ENCODE measurements at places on chromosomes 6 and 20.

GRCh38 chr6:108841377-108841855 is 6.8 kb upstream of the ARMC2 start:
- no peak for DNase-seq

DNA sequence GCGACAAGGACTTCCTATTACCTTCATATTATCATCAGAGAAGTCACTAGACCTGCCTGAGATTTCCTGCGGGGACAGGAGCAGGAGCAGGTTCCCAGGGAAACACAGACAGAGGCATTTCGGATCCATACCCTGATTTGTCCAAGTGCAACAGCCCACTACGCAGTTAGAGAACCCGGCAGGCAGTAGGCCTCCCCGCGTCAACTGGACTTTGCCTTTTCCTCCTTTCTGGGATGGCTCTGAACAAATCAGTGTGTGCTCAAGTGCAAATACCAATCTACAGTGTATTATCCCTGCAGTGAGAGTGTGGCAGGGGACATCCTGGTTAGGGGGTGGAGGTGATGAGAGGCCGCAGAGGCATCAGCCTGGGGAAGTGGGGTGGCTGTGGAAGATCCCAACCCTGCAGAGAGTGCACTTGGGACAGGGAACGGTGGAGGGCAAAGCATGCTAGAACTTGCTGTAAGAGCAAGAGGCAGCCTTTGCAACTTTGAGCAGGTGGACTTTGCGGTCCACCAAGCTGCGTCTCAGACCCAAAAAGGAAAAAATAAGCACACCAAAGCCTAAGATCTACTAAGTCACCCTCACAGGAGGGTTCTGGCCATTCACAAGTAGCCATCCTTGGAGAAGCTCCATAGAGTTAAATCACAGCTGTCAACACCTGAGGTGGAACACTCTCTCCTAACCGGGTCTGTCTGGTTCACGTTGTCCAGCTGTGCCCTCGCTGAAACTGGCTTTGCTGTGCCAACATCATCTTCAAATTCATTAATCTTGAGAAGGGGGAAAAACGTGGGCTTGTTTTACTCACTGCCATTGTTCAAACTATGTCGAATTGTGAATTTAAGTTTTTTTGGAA is 159.1 kb downstream of the ZDHHC14 start:
- no peak for DNase-seq

GRCh38 chr20:33239979-33240736 is 4.4 kb downstream of the BPIFA1 start:
- no peak for DNase-seq

DNA sequence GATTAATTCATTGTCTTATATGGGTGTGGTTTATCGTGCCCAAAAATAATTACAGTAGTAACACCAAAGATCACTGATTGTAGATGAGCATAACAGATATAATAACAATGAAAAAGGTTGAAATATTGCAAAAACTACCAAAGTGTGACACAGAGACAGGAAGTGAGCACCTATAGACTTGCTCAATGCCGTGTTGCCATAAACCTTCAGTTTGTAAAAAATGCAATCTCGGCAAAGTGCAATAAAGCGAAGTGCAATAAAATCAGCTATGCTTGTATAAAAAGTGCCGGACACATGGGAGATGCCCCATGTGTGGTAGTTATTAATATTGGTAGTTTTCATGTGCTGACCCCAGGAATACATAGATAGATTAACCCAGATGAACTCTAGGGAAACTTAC is 192.6 kb downstream of the NRN1 start:
- DNase-seq: no peak

DNA sequence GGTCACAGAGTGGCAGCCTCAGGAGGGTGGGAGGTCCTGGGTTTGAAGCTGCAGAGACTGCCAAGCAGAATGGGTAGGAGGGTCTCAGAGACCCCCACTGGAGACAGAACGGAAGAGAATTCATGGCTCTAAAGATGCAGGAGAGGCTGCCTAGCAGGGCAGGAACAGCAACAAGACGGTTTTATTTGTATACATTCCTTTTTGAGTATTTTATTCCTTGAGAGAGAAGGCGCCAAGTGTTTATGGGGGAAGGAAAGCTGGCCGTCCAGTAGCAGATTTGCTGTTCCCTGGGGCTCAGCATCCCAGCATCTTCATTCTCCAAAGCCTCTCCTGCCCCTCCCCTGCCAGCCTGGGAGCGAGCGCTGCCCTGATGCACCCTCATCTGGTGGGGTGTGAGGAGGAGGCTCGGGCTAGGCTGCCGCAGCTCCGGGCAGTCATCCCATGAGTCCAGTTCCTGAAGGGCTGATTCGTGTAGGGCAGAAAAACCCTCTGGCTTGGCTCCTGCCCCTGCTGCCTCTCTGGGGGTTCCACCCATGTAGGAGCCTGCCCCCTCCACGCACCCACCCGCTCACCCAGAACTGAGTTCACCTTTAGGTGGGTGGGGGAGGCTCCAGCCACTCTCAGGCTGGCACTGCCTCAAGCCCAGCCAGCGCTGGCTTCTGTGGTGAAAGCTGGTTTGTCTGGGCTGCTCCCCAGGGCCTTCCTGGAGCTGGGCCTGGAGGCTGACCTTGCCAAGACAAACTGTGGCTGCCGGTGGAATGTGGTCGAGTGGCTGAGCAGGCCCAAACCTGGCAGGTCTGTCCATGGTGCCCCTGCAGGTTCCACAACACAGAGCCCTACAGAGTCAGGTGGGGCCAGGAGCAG is 32.4 kb downstream of the CPXM1 start:
- DNase-seq: no peak

DNA sequence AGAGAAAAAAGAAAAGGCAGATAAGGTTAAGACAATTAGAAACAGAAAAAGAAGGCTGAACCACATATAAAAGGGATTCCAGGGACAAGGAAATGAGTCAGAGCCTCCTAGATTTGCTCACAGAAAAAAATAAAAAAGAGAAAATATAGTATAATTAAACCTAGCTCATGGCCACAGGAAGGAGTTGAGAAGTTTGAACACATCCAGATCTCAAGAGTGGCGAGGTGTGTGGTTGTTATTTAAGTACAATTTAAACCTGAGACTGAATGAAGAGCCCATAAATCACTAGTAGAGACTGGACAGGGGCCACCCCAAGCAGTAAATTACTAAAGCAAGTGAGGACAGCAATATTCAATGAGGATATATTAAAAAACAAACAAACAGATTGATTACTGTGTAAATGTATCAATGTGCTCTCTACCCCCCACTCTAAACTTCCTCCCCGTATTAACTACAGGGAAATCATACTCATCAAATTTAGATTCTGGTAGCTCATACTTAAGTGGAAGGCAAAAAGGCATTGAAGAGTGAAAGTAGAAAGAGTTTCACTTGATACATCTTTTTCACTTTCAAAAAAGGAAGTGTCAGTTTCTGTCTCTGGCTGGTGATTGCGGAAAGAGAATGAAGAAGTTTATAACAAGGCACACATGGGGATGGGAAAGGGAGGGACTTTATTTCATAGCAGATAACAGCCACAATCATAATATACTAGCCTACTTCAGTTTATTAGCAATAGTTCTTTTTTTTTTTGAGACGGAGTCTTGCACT is 49.3 kb upstream of the SCAF8 start:
- DNase-seq: no peak

GRCh38 chr6:162379757-162380409 is 347.7 kb downstream of the PRKN start:
- DNase-seq: no peak

GRCh38 chr6:20313960-20314530 is 87.6 kb upstream of the E2F3 start:
- no peak for DNase-seq

GRCh38 chr6:75600768-75601167 is 912 bp upstream of the SENP6 start:
- DNase-seq: peak; percentile 14

DNA sequence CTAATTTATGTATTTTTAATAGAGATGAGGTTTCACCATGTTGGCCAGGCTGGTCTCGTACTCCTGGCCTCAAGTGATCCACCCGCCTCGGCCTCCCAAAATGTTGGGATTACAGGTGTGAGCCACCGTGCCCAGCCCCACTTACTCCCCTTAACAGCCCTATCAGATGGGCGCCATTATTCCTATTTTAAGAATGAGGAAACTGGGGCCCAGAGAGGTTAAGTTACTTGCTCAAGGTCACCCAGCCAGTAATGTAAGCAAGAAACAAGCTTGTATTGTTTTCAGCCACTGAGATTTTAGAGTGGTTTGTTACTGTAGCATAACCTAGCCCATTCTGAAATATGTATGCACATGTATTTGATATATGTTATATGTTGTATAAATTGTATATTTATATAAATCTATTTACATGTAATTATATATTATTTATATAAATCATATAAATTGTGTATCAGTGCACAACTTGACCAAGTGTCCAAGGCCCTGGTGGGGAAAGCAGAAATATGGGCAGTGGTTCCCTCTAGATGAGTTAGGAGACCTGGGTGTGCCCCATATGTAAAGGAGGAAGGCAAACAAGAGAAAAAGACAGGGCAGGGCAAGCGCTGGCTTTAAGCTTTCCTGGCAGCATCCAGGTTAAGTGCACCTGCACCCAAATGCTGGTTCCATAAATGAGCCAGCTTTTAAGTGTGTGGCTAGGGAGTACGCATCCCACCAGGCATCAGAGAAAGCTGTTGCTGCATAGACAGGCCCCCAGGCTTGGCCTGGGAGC is 1.2 kb upstream of the GUCA1A start:
- no peak for DNase-seq

DNA sequence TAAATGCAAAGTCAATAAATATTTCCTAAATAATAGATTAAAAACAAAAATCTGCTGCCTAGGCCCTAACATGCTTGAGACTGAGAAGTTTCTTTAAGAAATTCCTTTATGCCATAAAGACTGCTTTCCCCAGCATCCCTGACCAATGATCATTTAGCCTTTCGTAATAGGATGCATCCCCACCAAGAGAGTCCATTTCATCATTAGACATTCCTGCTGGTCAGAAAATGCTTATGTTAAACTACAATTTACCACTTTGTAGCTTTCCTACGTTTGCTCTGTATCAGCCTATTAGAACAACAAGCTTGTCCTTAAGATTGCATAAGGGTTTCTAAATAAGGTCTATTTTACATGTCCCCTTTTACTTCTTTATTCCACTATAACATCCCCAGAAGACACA is 59.8 kb upstream of the HSF2 start:
- no peak for DNase-seq

GRCh38 chr6:126210398-126211075 is 129.4 kb upstream of the CENPW start:
- DNase-seq: no peak

Measured in RKO (cell line).